ENCODE measurements at places on chromosomes 2 and 18.

DNA sequence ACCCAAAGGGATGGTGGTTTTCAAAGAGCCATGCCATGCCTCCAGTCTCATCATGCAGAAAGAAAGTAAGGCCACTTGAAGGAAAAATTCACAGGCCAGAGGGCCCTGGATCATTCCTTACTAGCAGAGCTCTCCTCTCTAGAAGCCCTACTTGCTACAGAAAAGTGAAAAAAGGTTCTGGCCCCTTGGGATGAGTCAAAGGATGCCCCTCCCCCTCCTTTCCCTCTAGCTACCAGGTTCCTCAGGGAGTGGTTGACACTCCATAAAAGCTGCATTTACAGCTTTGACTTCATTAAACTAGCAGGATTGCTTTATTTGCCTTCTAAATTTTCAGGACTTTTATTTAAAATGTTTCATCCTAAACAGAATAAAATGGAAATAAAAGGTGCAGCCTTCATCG lies 21.2 kb downstream of the OSR1 start:
- no peak for DNase-seq

DNA sequence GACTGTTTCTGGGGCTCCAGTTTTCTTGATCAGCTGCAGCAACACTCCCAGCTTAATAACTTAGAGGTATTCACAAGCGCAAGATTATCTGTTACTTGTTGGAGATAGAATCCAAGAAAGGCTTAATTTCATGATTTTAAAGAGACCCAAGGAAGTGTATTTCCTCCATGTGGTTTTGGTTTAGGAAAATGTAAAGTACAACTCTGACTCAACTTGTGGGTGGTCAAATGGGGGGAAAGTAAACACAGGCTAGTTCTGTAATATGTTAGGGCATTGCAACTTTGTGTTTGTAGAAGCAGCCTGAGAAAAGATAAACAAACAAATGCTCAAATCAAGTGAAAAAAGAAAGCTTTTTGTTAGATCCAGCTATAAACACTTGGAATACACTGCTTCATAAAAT lies 90.1 kb upstream of the COL3A1 start:
- no peak for DNase-seq

DNA sequence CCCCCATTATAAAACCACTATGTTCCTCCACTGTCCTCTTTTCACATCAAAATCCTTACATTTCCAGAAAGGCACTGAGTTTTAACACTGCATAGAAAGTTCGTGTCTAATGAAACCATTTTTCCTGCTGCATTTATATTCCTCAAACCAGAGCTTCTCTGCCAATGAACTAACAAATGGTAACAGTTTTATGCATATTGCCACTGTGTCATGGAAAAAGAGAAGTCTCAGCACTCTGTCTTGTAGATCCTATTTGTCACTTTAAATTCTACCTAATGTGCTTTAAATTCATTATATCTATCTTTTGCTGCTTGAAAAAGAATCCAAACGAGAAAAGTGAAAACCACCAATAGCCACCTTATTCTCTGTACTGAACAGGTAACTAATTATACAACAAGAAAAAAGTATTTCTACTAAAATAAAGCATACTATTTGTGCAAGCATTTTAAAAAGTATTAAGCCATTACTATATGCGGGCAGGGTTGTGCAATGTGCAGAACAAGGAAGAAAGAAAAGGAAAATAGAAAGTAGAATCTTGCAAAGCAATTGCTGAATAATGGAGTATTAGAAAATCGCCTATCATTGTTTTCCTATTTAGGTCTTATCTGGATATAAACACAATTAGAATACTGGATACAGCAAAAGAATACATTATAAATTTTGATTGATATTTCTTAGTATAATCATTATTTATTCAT lies 328.9 kb downstream of the ZEB2 start:
- DNase-seq, result no peak

DNA sequence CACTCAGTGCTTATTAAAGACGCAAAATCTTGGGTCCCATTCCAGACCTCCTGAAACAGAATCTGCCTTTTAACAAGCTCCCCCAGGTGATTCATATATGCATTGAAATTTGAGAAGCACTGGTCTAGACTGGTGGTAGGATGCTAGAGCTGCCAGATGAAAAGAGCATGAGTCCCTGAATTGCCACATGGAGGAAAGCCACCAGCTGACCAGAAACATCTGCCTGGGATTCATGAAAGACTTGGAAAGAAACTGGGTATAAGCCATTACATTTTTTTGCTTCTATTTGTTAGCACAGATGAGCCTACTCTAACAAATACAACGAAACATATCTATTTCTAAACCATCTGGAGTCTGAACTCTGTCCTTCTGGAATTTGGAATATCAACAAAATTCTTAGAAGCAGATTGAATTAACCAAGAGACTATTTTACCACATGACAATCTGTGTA lies 228.9 kb downstream of the RBM43 start:
- no peak for DNase-seq

DNA sequence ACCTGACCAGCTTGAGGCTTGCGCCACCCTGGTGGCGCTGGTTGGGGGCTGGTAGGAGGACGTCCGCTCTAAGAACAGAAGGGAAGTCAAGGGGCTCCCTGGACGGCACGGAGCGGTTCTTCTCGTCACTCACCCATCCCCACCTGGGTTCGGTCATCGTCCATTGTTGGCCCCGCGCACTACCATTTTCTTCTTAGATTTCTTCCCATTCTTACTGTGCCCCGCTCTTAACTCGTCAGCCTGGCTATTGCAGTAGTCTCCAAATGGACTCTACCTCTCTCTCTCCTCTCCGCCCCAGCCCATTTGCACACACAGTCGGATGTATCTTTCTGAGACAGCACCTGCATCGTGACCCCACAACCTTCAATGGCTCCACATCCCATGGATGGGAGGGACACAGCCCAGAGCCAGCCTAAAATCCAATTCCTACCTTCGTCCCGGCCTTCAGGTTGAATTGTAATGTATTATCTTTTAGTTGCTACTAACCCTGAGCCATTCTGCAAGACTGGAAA lies 814 bp upstream of the RAB1A start:
- DNase-seq, result no peak

DNA sequence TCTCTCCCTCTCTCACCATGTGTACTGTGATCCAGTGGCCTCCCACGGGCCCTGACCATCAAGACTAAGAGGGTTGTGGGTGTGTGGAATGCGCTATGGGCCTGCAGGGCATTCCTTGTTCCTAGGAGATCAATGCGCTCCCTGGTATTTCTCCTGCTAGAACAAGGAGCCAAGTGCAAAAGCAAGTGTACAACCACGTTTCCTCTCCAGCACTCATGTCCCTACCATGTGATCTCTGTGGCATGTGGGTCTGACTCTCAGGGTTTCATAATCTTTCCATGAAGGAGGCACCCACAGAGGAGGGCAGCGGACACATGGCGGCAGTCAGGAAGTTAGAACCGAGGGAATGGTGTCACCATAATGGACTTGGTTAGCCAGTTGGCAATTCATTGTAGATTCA lies 91.4 kb downstream of the MAPK4 start:
- no peak for DNase-seq

GRCh38 chr2:9263428-9263827 lies 56.8 kb downstream of the ASAP2 start:
- DNase-seq, result no peak

DNA sequence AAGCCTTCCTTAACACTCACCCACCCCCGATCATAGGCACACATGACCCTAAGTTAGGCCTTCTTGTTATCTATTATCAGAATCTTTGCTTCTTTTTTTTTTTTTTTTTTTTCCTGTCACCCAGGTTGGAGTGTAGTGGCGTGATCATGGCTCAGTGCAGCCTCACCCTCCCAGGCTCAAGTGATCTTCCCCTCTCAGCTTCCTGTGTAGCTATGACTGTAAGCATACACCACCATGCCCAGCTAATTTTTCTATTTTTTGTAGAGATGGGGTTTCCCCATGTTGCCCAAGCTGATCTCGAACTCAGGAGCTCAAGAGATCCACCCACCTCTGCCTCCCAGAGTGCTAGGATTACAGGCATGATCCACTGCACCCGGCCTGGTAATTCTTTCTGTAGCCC lies 328.7 kb downstream of the NR4A2 start:
- DNase-seq, result no peak

DNA sequence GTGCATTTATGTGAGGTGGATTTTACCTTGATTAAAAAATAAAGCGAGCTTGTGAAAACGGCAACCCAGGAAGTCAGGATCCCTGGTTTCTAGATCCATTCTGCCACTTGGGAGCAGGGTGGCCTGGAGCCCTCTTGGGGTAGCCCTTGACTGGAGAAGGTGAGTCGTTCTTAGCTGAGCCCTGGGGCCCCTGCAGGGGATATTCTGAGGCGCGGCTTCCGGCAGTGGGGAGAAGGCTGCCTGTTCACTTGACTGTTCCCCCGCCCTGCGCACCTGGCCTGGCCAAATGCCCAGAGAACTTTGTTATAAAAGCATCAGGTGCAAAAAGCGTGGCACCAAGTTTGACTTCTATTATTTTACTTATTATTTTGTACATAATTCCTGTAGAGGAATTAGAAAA lies 221.9 kb downstream of the DYSF start:
- DNase-seq, result no peak

DNA sequence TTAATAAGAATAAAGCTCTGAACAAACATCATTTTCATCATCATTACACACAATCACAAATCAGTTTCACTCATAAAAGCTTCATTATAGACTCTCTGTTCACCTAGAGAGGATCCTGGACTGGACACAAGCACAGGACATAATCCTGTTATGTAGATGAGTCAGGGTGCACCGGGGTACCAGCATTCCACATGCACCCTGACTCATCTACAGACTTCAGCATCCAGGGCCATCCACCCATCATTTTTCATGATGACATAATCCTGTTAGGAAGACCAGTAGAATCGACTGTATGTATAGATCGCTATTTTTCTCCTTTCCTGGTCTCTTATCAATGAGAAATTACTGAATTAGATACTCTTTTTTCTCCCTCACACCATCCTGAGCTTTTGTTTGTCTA lies 73.7 kb upstream of the PIK3C3 start:
- no peak for DNase-seq

- DNase-seq, result no peak
Measured at GRCh38 chr2:140027966-140028365, 1247.8 kb upstream of the NXPH2 start.

DNA sequence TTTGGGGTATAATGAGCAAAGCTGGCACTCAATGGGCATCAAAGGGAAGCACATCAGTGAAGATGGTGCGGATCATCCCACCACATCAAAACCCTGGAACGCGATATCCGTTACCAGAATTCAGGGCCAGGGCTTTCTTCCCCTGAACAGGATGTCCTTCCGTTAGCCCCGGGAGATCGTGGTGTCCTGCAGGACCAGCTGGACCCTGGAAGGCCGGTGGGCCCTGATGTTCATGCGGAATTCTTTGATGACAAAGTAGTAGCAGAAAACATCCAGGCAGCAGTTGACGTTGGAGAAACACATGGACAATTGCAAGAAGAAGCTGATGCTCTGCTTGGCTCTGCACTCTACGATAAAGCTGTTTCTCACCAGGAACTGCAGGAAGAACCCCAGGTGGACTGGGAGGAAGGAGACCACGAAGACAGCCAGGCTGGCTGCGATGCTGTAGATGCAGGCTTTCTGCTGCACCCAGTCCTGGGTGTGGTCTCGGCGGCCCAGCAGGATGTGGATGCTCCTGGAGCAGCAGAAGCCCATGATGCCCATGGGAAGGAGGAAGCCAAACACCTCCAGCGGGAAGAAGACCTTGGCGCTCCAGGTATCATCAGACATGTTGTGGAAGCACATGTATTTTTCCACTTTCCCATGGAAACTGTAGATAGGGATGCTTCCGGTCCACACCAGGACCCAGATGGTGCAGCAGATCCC lies 15.0 kb downstream of the GPR55 start:
- DNase-seq, result no peak

GRCh38 chr18:54147439-54147838 lies 77.0 kb downstream of the MBD2 start:
- no peak for DNase-seq

DNA sequence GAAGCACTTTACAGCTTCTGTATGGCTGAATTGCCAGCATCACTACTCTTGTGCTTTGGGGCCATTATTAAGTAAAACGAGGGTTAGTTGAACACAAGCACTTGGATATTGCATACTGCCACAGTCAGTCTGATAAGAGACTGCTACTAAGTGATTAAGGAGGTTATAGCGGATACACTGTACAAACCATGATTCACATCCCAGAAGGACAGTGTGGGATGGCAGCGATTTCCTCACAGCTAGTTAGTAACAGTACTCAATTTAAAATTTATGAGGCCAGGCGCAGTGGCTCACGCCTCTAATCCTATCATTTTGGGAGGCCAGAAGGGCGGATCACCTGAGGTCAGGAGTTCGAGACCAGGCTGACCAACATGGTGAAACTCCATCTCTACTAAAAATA lies 2.6 kb upstream of the BMPR2 start:
- no peak for DNase-seq

DNA sequence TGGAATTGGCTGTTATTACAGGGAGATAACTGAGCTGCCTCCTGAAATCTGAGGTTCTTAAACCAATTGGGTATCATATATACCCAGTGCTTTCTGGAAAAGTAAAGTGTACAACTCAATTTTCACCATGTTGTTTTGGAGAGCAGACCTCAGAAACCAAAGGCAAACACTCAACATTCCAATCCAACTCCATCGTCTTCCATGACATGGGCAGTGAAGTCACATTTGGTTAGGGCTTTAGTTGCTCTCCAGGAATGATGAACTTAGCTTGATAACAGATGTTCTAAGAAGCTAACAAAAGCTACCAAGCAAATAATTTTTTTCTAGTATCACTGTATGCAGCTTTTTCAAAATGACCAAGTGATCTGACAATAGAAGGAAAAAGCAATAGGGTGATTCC lies 107.0 kb upstream of the SLC35G4 start:
- DNase-seq, result no peak

- DNase-seq, result peak; percentile 98
Measured at GRCh38 chr18:79678665-79679551, 695 bp upstream of the CTDP1 start.

DNA sequence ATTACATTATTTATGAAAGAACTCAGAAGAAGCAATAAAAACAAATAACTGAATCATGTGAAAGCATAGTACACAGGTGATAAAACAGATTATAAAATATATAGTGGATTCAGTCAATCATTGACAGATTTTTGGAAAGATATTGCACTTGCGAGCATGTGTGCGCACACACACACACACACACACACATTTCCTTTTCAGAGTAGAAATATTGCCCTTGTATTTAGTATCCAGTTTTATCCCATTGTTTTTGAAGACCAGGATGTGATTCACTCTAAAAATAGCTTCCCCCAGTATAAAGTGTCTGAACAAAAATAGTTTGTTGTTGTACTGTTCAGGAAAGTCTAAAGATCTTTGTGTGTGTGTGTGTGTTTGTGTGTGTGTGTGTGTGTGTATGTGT lies 145.5 kb downstream of the CALCRL start:
- no peak for DNase-seq
